ENCODE measurements at places on chromosomes 7 and 10.

DNA sequence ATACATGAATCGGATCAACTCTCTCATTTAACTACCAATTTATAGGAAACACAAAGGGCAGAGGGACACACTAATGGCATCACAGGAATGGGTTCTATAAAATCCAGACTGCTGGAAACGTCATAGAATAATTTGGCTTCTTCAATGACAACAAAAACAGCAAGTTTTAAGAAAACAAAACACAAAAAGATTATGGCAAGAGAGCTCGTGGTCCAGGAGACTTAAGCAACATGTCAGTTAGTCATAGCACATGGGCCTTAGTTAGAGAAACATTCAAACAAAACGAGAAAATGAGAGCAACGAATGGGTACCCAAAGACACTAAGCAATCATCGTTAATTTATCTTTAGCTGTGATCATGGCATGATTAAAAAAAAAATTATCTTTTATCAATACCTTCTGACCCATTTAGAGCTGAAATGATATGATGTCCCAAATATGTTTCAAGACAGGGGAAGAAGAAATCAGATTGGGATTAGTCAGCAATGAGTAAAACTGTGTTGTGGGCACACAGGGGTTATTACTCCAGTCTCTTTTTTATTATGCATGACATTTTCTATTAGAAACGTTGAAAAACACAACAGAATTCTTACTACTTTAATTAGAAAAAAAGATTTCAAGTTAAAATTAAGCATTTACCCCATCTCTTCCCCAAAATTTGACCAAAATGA, 28.3 kb downstream of the NCAPG2 start:
- DNase-seq: no peak

- DNase-seq: no peak
These were observed 71.1 kb upstream of the CCDC6 start for GRCh38 chr10:59977486-59977885.

- no peak for DNase-seq
These were observed 100.1 kb upstream of the PTN start for GRCh38 chr7:137443616-137444015.

DNA sequence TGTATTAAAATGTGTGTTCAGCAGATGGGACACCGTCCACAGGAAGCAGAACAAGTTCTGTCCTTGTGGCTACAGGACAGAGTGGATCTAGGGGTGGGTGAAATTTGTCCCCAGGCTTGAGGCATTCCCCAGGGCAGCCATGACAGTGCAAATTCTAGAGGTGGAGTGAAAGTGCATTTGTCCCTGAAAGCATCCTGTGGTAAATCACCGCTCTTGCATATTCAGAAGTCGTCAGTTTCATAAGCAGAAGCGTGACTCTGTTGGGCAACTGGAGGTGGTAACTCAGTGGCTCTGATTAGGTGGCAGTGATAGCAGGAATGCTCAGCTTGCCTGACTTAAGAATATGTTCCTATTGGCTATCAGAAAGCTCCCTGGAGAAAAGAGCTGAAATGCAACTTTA, 96.6 kb downstream of the SNX10 start:
- no peak for DNase-seq

GRCh38 chr10:50382576-50383023, 131.3 kb upstream of the ASAH2 start:
- DNase-seq: no peak

DNA sequence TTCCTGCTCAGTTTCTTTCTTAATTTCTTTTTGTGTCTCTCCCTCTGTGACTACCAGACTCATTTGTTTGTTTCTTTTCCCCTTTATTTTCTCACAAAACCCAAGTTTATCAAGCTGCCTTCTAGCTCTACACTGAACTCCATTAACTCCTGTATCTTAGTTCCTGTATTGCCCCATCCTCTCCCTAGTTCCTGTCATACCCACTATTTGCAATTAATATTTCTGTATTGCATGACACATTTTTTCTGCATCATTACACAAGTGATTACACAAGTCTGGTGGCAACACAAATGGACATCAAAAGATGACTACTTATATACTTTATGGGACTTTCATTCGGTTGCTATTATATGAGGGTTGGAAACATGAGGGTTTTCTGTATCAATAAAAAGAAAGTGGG, 26.9 kb upstream of the OR9A4 start:
- DNase-seq: no peak

GRCh38 chr10:87618566-87619423, 40.9 kb upstream of the PAPSS2 start:
- no peak for DNase-seq

- DNase-seq: no peak
These were observed 674.3 kb downstream of the INHBA start for GRCh38 chr7:41028580-41028979.

DNA sequence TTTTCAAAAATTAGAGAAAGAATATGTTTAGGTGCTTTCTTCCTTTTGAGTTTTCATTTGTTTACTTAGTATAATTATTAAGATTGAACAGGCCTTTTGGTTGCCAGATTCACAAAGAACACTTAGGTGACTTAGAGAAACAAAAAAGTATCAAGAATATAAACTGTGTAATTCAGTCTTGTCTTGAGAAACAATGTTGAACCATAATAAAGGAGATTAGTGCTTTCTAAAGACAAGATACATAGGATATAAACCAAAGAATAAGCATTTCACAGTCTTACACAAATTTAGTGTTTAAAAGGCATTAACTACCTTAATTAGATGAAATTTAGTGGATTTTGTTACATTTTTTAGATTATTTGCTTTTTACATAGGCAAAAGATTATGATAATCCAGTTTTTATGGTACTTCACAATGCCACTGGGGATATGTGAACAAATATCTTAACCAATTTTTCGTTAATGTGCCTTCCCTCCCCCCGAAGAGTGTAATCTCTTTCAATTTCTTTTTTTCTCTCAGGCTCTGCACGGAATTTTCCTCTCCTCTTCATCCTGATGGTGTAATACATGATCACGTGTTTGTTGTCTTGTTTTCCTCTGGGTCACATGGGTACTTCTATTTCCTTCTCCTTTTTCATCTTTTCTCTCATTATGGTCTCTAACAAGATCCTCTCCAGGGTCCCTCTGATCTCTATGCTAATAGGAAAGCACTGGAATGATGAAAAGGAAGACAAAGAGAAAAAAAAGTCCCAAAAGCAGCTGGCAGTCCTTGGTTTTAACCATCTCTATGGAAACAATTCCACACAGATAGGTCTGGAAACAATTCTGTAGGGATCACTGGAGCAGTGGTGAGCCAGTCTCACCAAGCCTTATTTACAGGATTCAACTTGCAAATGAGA, 3.7 kb upstream of the HNRNPH3 start:
- DNase-seq: no peak

GRCh38 chr7:43647339-43647672, 64.4 kb downstream of the STK17A start:
- DNase-seq: no peak

DNA sequence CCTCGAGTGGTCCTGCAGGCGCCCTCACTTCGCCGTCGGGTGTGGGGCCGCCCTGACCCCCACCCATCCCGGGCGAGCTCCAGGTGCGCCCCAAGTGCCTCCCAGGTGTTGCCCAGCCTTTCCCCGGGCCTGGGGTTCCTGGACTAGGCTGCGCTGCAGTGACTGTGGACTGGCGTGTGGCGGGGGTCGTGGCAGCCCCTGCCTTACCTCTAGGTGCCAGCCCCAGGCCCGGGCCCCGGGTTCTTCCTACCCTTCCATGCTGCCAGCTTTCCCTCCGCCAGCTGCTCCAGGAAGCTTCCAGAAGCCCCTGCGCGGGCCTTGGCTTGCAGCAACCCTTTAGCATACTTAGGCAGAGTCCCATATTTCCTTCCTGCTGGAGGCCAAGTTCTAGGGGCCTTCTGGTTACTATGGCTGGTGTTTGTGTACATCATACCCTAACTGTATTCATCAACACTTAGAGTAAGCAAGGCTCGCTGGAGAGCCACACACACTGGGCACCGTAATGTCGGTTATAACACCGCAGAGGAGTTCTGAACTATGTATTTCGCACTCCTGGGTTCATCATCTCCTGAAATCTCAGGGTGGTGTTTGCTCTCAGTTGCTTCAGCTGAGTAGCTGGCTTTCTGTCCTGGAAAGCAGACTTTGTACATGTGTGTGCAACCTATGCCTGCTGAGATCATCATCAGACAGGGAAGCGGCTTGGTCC, 471 bp downstream of the MGMT start:
- DNase-seq: peak; percentile 22

DNA sequence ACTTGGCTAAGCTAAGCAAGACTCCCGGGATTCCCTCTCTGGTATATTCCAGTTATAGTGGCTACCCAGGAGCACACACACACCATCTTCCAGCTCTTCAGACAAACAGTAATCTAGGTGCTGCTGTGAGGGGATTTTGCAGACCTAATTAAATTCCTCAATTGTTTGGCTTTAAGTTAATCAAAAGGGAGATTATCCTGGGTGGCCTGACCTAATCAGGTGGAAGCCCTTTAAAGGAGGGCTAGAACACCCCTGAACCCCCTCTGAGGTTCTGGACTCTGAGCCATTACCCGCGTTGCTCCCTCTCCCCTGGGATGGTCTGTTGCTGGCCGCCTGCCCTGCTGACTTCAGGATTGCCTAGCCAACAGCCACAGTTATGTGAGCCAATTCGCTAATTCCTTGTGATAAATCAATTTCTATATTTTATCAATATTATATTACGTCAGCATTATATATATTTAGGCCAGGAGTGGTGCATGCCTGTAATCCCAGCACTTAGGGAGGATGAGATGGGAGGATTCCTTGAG, 6.4 kb downstream of the SFXN2 start:
- DNase-seq: no peak

DNA sequence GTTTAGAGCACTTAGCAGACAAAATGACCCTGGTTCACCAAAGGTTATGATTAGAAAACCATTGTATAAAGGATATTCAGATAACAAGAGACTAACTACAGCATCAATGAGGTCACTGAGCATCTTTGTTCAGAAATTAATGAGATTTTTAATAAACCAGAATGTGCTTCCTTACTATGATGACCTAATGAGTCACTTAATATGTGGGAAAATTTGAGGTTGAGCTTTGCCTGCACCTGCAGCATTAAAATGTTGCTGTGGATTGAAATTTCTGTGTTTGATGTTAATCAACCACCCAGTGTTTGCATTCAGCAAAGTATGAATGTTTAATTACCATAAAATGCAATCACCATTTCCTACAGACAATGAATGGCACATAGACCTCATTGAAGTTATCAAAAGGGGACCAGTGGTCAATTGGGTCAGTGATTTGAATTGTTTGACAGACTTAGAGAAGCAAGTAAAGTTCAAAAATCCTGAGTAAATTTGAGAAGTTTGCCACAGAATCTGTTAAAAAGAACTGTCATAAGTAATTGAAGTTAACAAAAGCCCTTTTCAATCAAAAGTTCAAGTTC, 45.8 kb downstream of the EXOC6 start:
- no peak for DNase-seq

- DNase-seq: no peak
These were observed 108.3 kb downstream of the CPXM2 start for GRCh38 chr10:123783296-123783695.

DNA sequence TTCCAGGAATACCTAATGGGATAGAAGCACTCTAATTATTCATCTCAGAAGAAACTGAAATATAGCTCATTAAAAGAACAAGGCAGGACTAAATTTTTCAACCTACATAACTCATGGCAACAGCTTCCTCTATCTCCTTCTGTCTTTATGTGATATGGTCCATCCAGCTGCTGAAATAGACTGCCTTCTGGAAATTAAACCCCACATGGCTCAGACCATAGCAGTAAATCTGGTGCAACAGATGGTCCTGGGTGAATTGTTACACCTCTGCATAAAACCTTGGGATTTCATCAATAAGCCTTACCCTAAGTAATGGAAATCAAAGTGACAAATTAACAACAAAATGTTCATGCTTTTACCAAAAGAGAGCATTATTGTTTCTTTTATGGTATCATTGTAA, 205.6 kb upstream of the CSTF2T start:
- DNase-seq: no peak

Measured in activated CD8-positive, alpha-beta T cell treated with anti-CD3 and anti-CD28 coated beads, Interleukin-2, amount 10 ng/mL, durations not matched to agents 7 days and 5 days (primary cell).